ENCODE measurements at places on chromosomes 4 and X. TPM values are rescaled to one million over a fixed set of nuclear protein-coding genes. Genes with fewer than 3 reads are reported as not detected.

Gene ARMCX5
- total RNA-seq = 21.7 TPM

Gene ABLIM2
- 0.36 TPM for total RNA-seq

Gene DGKK
- not detected for total RNA-seq

Gene SPIN4
- 4.7 TPM for total RNA-seq

Gene HTR2C
- total RNA-seq = not detected

Gene C4orf51
- total RNA-seq = not detected

Gene ANKRD50
- total RNA-seq = 27.5 TPM

Gene BEX1
- 4.4 TPM for total RNA-seq

Gene SLC6A14
- total RNA-seq = not detected

Gene TCEAL2
- total RNA-seq = not detected

Gene MAP9
- total RNA-seq = 18.1 TPM

Gene HSD17B13
- under 0.01 TPM for total RNA-seq

Gene IRF2
- 43.8 TPM for total RNA-seq

GRCh38 chr4:124640022-124640730, 72.4 kb downstream of the ANKRD50 start:
- no peak overlapping the region for H3K4me3 ChIP-seq
- H3K4me1 ChIP-seq = peaks cover 8% of the 10 kb centered on the region
- no peaks in the 10 kb centered on the region for H3K27me3 ChIP-seq
- peaks cover 3% of the 10 kb centered on the region for H3K36me3 ChIP-seq

- H3K36me3 ChIP-seq = peaks cover 5% of the 10 kb centered on the region
- no peak overlapping the region for H3K27ac ChIP-seq
- DNase-seq = no peak
- H3K27me3 ChIP-seq = no peaks in the 10 kb centered on the region
- peaks cover 5% of the 10 kb centered on the region for H3K4me1 ChIP-seq
- H3K4me3 ChIP-seq = no peak overlapping the region
These were observed 149.6 kb downstream of the RAPGEF2 start for GRCh38 chr4:159252491-159252890.

GRCh38 chr4:25441519-25442117, 64.6 kb downstream of the ANAPC4 start:
- peak; percentile 83 for DNase-seq
- no peaks in the 10 kb centered on the region for H3K4me1 ChIP-seq
- no peaks in the 10 kb centered on the region for H3K36me3 ChIP-seq

DNA sequence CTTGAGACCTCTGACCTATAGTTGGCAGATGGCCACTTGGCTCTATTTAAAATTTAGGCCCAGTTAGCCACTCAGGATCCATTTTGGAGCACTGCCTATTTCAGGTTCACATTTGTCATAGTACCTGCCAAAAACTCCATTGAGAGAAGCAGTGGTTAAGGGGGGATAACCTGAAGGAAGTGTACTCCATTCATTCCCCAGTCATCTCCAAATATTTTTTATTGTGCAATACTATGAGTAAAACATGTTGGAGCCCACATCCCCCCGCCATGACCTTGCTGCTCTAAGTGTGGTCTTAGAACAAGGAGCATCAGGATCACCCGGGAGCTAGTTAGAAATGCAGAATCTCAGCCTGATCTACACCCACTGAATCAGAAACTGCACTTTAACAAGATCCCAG, 21.1 kb downstream of the PLP1 start:
- peaks cover 17% of the 10 kb centered on the region for H3K4me1 ChIP-seq
- H3K36me3 ChIP-seq = no peaks in the 10 kb centered on the region
- peaks cover 13% of the 10 kb centered on the region for H3K27me3 ChIP-seq
- no peak overlapping the region for H3K27ac ChIP-seq
- H3K4me3 ChIP-seq = no peak overlapping the region

DNA sequence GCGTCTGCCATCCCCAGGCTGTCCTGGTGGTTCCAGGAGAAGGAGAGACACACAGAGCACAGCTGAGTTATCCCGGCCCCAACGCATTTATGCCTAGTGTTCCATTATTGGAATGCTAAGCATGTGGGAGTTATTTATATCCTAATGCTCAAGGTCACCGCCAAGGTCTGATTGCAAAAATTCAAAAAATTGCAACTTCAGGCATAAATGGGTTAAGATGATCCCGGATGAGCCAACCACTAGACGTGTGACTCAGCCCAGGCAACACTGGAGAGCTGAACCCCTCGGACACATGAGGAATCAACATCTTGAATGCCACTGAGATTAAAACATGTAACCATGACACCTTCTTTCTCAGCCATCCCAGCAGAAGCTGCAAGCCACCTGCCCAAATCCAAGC, 3.8 kb upstream of the ZCCHC4 start:
- no peak overlapping the region for H3K27ac ChIP-seq
- H3K36me3 ChIP-seq = no peaks in the 10 kb centered on the region
- H3K4me1 ChIP-seq = peaks cover 22% of the 10 kb centered on the region
- peaks cover 3% of the 10 kb centered on the region for H3K27me3 ChIP-seq

- peak; percentile 58 for DNase-seq
- no peaks in the 10 kb centered on the region for H3K36me3 ChIP-seq
- H3K27me3 ChIP-seq = peaks cover 12% of the 10 kb centered on the region
- H3K27ac ChIP-seq = no peak overlapping the region
These were observed 143.6 kb downstream of the TMEM164 start for GRCh38 chrX:110146521-110146920.

- no peak overlapping the region for H3K27ac ChIP-seq
- H3K4me3 ChIP-seq = no peak overlapping the region
- no peaks in the 10 kb centered on the region for H3K27me3 ChIP-seq
These were observed 66.7 kb downstream of the DGKK start for GRCh38 chrX:50403903-50404302.

DNA sequence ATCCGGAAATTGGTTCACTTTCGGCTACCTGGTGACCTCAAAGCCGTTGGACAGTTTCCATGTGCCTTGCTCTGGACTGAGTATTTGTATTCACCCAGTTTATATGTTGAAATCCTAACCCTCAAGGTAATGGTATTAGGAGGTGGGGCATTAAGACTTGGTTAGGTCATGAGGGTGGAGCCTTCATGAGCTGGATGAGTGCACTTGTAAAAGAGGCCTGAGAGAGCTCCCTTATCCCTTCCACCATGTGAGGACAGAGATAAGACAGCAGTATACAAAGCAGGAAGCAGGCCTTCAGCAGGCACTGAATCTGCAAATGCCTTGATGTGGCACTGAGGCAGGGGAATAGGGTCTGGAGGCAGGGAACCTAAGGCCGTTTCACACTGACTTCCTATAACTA, 5.3 kb upstream of the OPHN1 start:
- H3K36me3 ChIP-seq = no peaks in the 10 kb centered on the region
- no peak overlapping the region for H3K4me3 ChIP-seq
- no peaks in the 10 kb centered on the region for H3K27me3 ChIP-seq

GRCh38 chr4:143405075-143405730, 68.5 kb downstream of the GAB1 start:
- H3K27ac ChIP-seq = no peak overlapping the region
- H3K4me3 ChIP-seq = no peak overlapping the region
- no peak for DNase-seq

- no peaks in the 10 kb centered on the region for H3K27me3 ChIP-seq
- H3K4me1 ChIP-seq = no peaks in the 10 kb centered on the region
- no peaks in the 10 kb centered on the region for H3K36me3 ChIP-seq
- DNase-seq = peak; percentile 23
These were observed 9.5 kb upstream of the C4orf51 start for GRCh38 chr4:145670422-145670821.

DNA sequence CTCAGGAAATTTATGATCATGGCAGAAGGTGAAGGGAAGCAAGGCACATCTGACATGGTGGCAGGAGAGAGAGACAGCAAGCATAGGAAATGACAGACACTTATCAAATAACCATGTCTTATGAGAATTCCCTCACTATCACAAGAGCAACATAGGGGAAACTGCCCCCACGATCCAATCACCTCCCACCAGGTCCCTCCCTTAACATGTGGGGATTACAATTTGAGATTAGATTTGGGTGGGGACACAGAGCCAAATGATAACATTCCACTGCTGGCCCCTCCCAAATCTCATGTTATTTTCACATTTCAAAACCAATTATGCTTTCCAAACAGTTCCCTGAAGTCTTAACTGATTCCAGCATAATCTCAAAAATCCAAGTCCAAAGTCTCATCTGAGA, 8.2 kb upstream of the TMA16 start:
- peaks cover 9% of the 10 kb centered on the region for H3K27me3 ChIP-seq
- H3K36me3 ChIP-seq = no peaks in the 10 kb centered on the region
- no peaks in the 10 kb centered on the region for H3K4me1 ChIP-seq
- no peak for DNase-seq
- no peak overlapping the region for H3K27ac ChIP-seq

- H3K4me1 ChIP-seq = peaks cover 11% of the 10 kb centered on the region
- DNase-seq = peak; percentile 80
- no peak overlapping the region for H3K4me3 ChIP-seq
These were observed 230.1 kb upstream of the FAT1 start for GRCh38 chr4:186953599-186954260.

GRCh38 chr4:119543187-119543586, 85.4 kb downstream of the PDE5A start:
- H3K4me1 ChIP-seq = peaks cover 9% of the 10 kb centered on the region
- H3K36me3 ChIP-seq = peaks cover 47% of the 10 kb centered on the region
- no peak for DNase-seq
- no peak overlapping the region for H3K27ac ChIP-seq
- no peaks in the 10 kb centered on the region for H3K27me3 ChIP-seq

GRCh38 chr4:172104539-172104938, 291.3 kb downstream of the GALNTL6 start:
- no peak for DNase-seq
- no peak overlapping the region for H3K4me3 ChIP-seq
- no peaks in the 10 kb centered on the region for H3K27me3 ChIP-seq
- no peaks in the 10 kb centered on the region for H3K4me1 ChIP-seq

- H3K27ac ChIP-seq = no peak overlapping the region
- no peak for DNase-seq
- no peaks in the 10 kb centered on the region for H3K27me3 ChIP-seq
These were observed 953.4 kb upstream of the IGFBP7 start for GRCh38 chr4:58063404-58064160.

GRCh38 chrX:82757614-82758013, 750.5 kb upstream of the POU3F4 start:
- H3K4me3 ChIP-seq = no peak overlapping the region
- no peaks in the 10 kb centered on the region for H3K27me3 ChIP-seq
- no peak for DNase-seq
- no peaks in the 10 kb centered on the region for H3K36me3 ChIP-seq
- H3K4me1 ChIP-seq = no peaks in the 10 kb centered on the region
- no peak overlapping the region for H3K27ac ChIP-seq

- H3K27ac ChIP-seq = no peak overlapping the region
- no peaks in the 10 kb centered on the region for H3K4me1 ChIP-seq
- H3K36me3 ChIP-seq = no peaks in the 10 kb centered on the region
- no peak overlapping the region for H3K4me3 ChIP-seq
- no peak for DNase-seq
- no peaks in the 10 kb centered on the region for H3K27me3 ChIP-seq
These were observed 1383.3 kb upstream of the PCDH7 start for GRCh38 chr4:29336861-29337260.

- H3K27me3 ChIP-seq = no peaks in the 10 kb centered on the region
- H3K4me1 ChIP-seq = peaks cover 54% of the 10 kb centered on the region
- peaks cover 9% of the 10 kb centered on the region for H3K36me3 ChIP-seq
These were observed 890 bp downstream of the DCAF16 start for GRCh38 chr4:17809667-17810066.

DNA sequence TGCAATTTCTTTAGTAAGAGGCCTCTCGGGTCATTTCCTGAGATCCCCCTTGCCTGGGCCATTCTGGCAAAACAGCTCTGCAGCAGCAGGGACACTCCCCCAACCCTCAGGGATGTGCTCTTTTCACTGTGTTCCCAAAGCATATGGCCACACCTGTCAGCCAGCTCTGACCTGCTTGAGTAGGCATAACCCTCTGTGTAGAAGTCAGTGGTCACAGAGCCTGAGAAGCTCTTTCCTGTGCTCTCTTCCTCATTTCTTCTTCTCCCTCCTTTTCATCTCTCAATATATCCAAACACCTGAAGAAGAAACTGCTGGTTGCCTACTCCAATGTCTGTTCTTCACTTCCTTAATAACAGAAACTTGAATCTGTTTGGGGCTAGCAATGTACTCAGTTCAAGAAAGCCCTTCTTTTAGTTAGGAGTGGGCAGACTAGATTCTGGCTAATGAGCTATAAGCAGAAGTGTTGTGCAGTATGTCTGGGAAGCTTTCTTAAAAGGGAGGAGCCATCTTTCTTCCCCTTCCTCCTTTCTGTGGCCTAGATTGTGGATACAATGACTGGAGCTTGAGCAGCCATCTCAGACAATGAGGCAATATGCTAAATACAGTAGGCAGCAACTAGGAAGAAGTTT, 73.3 kb downstream of the PRPS1 start:
- H3K4me3 ChIP-seq = no peak overlapping the region
- H3K36me3 ChIP-seq = no peaks in the 10 kb centered on the region
- no peaks in the 10 kb centered on the region for H3K4me1 ChIP-seq
- H3K27me3 ChIP-seq = peaks cover 23% of the 10 kb centered on the region
- no peak overlapping the region for H3K27ac ChIP-seq
- peak; percentile 47 for DNase-seq

GRCh38 chr4:99208719-99209075, 10.3 kb downstream of the ADH6 start:
- H3K36me3 ChIP-seq = no peaks in the 10 kb centered on the region
- DNase-seq = no peak
- no peaks in the 10 kb centered on the region for H3K27me3 ChIP-seq
- H3K4me1 ChIP-seq = peaks cover 3% of the 10 kb centered on the region

DNA sequence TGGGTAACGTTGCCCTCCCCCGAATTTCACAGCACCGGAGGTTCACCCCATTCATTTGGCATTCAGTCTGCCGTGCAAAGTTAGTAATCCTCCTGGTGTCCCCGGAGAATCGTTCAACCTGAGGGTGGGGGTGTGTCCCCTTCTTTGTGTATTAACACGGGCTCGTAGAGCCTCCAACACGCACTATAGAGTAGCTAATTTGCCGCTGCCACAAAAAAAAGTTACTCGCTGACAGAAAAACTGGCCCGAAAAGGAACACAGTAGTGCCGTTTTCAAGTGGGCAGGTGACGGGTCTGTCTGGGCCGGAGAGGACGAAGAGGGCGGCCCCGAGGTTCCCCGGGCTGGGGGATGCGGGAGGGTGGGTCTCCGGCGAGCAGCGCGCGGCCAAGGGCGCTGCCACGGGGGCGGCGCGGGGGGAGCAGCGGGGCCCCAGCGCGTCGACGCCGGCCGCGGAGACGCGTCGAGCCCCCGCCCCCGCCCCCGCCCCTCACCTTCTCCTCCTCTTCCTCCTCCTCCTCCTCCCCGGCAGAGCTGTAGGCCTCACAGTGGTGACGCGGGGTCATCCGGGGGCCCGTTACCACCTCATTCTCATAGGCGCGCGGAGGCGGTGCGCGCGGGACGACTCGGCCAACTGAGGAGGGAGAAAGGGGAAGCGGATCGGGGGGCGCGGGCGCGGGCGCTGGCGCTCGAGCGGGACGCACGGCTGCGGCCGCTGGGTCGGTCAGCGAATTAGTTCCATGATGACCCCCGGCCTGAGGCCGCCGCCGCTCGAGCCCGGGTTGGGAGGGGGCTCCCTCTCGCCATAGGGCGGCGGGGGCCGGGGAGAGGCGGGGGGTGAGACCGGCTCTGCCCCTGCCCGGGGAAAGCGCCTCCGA, 571 bp downstream of the CCNI start:
- H3K36me3 ChIP-seq = no peaks in the 10 kb centered on the region
- no peaks in the 10 kb centered on the region for H3K27me3 ChIP-seq
- H3K4me3 ChIP-seq = peak overlapping the region; percentile 84
- H3K27ac ChIP-seq = peak overlapping the region; percentile 99
- peaks cover 28% of the 10 kb centered on the region for H3K4me1 ChIP-seq

Data from osteoblast (primary cell).